ENCODE measurements at places on chromosomes 6 and 20.

GRCh38 chr6:86148586-86148985 is 505.9 kb upstream of the SYNCRIP start:
- no peak for DNase-seq

DNA sequence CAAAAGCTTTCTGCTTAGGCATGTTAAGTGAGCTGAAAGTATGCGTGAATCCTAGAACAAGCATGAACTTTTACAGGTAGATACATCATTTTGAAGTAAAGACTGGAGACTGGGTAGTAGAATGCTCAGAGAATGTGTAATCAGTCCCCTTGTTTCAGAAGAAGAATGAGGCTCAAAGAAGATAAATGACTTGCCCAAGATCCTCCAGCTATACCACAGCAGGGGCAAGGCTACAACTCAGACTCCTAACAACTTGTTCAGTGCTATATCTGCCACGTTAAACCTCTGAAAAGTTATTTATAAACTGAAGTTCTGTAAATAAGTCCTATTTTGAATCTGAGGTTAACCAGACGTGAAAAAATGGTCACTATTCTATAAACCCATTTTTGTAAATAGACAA is 2.9 kb downstream of the RIPOR2 start:
- no peak for DNase-seq

DNA sequence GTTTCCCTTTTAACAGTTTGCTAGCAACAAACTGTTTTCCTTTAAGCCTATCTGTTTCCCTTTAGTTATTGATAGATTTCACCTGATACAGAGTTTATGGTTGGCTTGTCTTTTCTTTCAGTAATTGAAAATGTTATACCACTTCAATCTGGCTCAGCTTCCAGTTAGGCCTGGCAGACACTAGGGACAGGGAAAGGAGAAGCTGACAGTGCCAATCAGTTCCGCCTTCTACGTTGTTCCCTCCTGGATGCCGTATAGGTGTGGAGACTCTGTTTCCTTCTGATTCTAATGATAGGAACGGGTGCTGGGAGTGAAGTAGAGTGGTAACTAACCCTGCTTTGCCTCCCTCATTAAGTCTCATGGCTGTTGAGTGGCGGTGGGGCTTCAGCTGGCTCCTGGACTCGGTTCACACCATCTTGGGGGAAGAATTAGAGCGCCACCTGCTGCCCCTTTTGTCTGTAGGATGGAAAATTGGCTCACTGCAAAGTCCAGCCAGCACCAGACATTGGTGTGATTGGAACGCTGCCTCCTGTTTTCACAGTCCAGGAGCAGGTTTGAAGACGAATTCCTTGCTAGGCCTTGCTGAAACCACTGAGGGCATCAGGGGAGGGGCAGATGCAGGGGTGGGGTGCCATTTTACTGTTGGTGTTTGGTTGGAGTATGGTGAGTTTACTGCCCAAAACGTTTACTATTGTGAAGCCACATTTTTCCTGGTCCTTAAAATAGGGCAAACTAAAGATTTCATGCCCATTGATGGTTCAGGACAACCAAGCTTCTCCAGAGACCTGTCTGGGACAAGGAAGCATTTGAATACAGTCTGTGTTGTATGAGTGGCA is 1729.5 kb downstream of the GRIK2 start:
- DNase-seq, result no peak

- no peak for DNase-seq
Observed at GRCh38 chr6:169048865-169049205, 204.8 kb downstream of the THBS2 start.

GRCh38 chr6:144215402-144215931 is 65.2 kb downstream of the STX11 start:
- no peak for DNase-seq

All from stimulated activated CD8-positive, alpha-beta memory T cell treated with anti-CD3 and anti-CD28 coated beads, Interleukin-12 subunit alpha, Interleukin-12 subunit beta, amount 100 ng/mL, for 4 hours (primary cell).